PC-3 (cell line): ENCODE measurements at places on chromosomes 1 and 21. TPM values are rescaled to one million over a fixed set of nuclear protein-coding genes. Genes with fewer than 3 reads are reported as not detected.

TLR5 gene
- total RNA-seq = 0.46 and 1.2 TPM in 2 replicates

CD1E gene
- total RNA-seq = not detected in 2 replicates

- DNase-seq = no peak
These were observed 26.5 kb downstream of the CNIH4 start for GRCh38 chr1:224383218-224383617.

DNA sequence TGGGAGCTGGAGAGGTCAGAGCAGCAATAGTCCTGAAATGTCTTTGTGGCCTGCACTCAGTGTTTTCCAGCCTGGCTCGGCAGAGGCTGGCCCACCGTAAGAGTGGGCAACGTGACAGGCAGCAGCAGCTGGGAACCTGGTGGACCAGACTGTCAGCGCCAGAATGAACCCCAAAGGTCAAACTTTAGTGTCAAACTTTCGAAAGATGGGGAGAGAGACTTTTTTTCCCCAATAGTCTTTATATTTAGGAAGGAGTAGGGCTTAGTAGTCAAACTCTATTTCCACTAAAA is 10.3 kb downstream of the BLACAT1 start:
- no peak for DNase-seq

DNA sequence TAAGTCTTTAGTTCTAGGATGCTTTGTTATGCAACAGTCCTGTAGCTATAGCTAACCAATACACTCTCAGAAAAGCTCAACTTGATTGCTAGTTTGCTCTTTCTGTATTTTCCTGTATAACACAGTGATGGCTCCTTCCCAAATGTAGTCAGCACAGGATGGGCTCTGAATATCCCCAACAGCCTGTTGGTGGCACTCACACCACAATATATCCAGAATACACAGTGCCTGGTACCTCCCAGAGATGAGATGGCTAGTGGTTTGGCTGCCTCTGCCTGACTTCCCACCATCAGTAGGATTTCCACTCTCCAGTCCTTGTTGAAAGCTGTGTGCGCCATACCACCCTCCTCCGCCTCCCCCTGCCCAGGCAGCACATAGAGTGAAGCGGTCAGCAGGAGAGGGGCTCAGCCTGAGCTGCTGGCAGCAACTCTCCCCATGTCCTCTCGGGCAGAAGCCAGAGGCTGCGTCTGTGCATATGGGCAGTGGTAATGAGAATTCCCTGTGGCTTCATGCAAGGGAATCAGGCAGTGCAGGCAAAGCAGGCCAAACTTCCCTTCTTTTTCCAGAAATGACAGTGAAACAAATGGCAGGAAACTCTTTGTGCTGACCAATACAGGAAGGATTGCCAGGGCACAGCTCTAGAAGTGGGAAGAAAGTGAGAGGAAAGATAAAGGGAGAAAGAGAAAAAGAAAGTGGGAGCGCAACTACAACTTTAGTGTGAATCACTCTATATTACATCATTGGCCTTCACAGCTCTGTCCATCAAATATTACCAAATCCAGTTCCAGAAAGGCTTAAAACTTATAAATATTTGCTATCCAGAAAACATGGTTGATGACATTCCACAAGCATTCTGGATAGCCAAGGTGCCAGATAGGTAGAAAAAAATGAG is 49.7 kb downstream of the LMX1A start:
- no peak for DNase-seq

DNA sequence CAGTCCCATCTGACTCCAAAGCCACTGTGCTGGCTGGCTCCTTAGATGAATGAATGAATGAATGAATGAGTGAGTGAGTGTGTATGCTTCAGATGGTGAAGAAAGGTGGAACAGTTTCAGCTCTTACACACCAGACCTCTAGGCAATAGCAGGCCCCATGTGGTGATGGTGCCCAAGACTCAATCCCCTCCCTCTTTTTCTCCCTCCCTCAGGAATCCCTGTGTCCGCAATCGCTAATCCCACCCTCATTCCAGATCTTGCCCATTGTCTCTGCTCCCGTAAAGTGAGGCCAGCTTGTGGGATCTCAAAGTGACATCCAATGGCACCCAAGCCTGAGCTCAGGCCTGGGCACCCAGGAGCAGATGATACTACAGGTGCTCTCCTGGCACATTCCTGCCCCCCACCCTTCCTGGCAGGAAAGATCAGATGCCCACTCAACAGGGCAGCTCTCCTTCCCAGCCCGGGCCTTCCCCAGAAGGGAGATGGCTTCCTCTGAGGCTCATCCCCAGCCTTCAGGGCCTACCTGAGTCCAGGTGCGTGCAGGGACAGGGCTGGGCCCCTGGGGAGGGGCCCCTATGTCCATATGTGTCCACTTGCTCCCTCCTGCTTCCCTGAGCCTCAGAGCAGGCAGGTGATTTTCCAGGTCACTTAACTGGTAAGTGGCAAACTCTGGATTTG is 106.4 kb downstream of the HMGB4 start:
- DNase-seq = no peak

DNA sequence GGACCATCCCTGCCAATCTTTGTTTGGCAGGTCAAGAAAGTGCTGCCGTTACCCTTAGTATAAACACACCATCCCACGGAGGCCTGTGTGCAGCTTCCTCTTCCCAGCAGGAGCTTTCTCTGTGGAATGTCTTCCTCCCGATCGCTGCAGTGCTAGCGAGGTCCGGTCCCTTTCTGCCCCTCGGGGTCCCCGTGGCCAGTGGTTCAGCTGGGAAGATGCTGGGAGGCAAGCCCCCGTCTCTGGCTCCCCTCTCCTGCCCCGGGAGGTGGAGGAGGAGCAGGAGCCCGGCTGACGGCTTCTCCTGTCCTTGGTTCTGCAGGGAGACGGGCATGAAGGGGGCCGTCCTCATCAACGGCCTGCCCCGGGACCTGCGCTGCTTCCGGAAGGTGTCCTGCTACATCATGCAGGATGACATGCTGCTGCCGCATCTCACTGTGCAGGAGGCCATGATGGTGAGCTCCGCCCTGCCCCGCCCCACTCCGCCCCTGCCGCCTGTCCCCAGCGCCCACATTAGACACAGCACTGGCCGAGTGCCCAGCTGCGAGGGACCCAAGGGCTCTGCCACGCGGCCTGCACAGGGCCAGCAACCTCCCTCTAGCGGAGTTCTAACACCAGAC is 42.1 kb downstream of the TFF3 start:
- no peak for DNase-seq

DNA sequence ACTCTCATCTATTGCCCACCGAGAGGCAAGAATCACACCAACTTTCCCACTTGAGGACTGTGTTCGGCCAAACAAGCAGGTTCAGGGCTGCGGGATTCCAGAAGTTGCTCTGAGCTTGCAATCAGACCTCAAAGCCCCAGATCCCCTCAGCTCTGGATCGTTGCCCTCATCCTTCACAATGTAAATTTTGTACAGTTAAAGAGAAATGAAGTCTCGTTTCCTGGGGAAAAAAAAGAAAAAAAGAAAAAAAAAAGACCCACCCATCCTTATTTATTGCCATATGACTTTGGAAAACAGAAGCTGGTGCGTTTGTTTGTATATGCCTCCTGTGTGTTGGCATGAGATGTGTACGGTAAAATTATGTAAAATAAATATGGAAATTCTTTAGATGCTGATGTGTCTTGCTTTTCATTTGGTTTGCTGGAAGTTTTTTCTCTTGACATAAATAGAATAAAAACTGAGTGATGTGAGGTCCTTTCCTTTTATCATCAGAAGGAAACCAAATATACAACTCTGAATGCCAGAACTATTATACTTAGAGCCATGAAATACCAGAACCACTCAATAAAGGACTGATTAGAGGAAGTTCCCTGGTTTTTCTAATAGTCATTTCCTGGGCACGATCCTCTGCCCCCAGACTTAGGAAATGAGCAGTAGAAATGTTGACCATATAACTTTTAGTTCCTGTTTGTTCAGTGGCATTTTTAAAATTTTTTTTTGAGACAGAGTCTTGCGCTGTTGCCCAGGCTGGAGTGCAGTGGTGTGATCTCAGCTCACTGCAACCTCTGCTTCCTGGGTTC is 48.7 kb downstream of the LHX4 start:
- peak; percentile 23 for DNase-seq

GRCh38 chr1:217049721-217050120 is 326.5 kb upstream of the ESRRG start:
- DNase-seq = no peak

GRCh38 chr1:60622486-60622885 is 459.9 kb upstream of the NFIA start:
- no peak for DNase-seq
